Ascending aorta (tissue), 2 donors: ENCODE measurements at places on chromosomes 4 and X. TPM values are rescaled to one million over a fixed set of nuclear protein-coding genes. Genes with fewer than 3 reads are reported as not detected.

- no peaks in the 10 kb centered on the region for H3K27me3 ChIP-seq
- H3K4me1 ChIP-seq: no peaks in the 10 kb centered on the region
- H3K4me3 ChIP-seq: no peak overlapping the region
- DNase-seq: no peak
- no peak overlapping the region for H3K27ac ChIP-seq
- H3K36me3 ChIP-seq: no peaks in the 10 kb centered on the region
These were observed 537.8 kb upstream of the BOD1L1 start for GRCh38 chr4:14165222-14165920.

SERTM2 gene
- total RNA-seq: not detected

DNA sequence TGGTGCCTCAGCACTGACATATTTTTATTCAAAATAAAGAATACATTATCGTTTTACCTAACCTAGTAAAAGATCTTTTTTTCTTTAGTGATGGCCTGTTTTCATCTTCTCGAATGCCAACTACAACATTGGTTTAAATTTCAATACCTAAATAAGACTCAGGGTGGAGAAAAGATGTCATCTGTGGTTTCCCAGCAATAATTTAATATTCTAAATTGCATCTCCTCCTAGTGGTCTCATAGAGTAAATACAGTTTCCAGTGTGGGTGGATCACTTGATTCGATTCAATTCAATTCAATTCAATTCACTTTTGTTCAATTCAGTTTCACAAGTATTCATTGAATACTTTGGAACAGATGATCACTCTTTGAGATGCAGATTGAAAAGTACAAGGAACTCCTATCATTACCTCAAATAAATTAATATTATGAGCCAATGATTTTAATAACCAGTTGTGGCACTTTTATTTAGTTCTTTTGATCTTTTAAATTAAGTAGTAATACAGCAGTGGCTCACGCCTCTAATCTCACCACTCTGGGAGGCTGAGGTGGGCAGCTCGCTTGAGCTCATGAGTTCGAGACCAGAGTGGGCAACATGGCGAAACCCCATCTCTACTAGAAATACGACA lies 427.2 kb downstream of the FAT4 start:
- no peaks in the 10 kb centered on the region for H3K4me1 ChIP-seq
- DNase-seq: no peak
- no peaks in the 10 kb centered on the region for H3K36me3 ChIP-seq
- no peak overlapping the region for H3K27ac ChIP-seq
- H3K4me3 ChIP-seq: no peak overlapping the region
- no peaks in the 10 kb centered on the region for H3K27me3 ChIP-seq

SLC10A4 gene
- total RNA-seq: 0.21 TPM

GRCh38 chrX:124863303-124863702 lies 456.4 kb upstream of the TEX13C start:
- H3K36me3 ChIP-seq: no peaks in the 10 kb centered on the region
- H3K4me3 ChIP-seq: no peak overlapping the region

- H3K4me1 ChIP-seq: no peaks in the 10 kb centered on the region
- H3K4me3 ChIP-seq: no peak overlapping the region
- H3K36me3 ChIP-seq: no peaks in the 10 kb centered on the region
- no peak overlapping the region for H3K27ac ChIP-seq
- no peaks in the 10 kb centered on the region for H3K27me3 ChIP-seq
These were observed 24.9 kb upstream of the ZDHHC15 start for GRCh38 chrX:75547783-75548182.

GRCh38 chr4:48337731-48338130 lies 3.6 kb upstream of the SLAIN2 start:
- no peaks in the 10 kb centered on the region for H3K36me3 ChIP-seq
- DNase-seq: no peak
- H3K27ac ChIP-seq: no peak overlapping the region
- no peaks in the 10 kb centered on the region for H3K27me3 ChIP-seq
- no peak overlapping the region for H3K4me3 ChIP-seq
- H3K4me1 ChIP-seq: peaks cover under 1% of the 10 kb centered on the region
